ENCODE measurements at places on chromosomes 4 and X.

DNA sequence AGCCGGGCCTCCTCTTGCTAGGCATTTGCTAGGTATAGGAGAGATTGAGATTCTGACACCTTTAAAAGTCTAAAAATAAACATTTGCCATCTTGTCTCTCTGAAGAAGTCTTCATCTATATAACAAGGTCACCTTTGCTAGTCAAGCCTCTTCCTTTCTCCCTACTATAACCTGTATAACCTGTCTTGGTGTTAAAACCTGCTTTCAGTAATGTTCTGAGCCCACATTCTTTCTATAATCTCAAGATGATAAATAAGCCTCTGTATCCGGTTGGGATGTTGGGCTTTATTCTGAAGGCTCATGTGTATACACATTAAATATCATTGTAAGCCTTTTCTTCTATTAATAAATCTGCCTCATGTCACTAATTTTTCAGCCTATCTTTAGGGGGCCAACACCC, 10.2 kb downstream of the ASIC5 start:
- DNase-seq = no peak

- DNase-seq = no peak
Measured at GRCh38 chr4:176309046-176309445, 10.7 kb upstream of the SPCS3 start.

GRCh38 chrX:34578237-34578636, 78.8 kb downstream of the TMEM47 start:
- DNase-seq = no peak

DNA sequence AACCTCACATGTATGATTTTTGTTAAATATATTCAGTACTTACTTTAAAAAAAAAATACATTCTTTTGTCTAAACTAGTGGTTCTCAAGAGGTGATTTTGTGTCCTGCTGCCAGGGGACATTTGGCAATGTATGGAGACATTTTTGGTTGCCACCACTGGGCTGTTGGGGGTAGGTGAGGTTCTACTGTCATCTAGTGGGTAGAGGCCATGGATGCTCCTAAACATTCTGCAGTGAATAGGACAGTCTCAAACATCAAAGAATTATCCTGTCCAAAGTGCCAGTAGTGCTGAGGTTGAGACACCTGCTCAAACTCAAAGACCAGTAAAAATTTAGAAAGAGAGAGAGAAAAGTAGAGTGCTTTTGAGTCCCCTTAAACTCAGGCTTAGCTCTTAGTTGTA, 32.9 kb upstream of the PGM2 start:
- DNase-seq = peak; percentile 23

- no peak for DNase-seq
Measured at GRCh38 chr4:141851246-141851891, 215.0 kb downstream of the IL15 start.
